ENCODE measurements at places on chromosomes 6 and 20.

DNA sequence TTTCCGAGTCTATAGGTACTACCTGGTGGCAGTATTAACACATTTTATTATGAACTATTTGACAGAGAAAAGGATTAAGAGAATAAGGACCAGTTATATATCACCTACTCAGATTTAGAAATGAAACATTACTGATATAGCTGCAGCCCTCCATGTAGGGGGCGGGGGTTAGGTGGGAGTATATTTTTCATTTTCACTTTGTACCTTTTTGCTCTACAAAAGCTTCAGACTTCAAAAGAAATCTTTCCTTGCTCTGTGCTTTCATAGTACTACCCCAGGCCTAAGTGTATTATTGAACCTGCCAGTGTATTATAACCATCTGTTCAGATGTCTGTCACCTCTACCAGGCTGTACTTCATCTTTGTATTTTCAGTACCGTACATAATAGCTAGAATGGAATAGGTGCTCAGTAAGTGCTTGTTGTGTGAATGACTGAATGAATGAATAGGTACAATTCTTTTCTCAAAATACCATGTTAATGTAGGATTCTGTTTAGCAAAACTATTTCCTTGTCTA lies 43.0 kb downstream of the CDKAL1 start:
- DNase-seq, result no peak

- DNase-seq, result no peak
Measured at GRCh38 chr20:32474009-32474716, 111.0 kb downstream of the NOL4L start.

- no peak for DNase-seq
Measured at GRCh38 chr20:50333812-50334211, 143.2 kb downstream of the CEBPB start.

GRCh38 chr6:101534386-101534785 lies 140.9 kb downstream of the GRIK2 start:
- no peak for DNase-seq

All from activated naive CD4-positive, alpha-beta T cell treated with Interleukin-2 at 50 U/mL for 16 hours (primary cell).